Putamen (tissue), 1 donor: ENCODE measurements at places on chromosomes 1 and 21.

DNA sequence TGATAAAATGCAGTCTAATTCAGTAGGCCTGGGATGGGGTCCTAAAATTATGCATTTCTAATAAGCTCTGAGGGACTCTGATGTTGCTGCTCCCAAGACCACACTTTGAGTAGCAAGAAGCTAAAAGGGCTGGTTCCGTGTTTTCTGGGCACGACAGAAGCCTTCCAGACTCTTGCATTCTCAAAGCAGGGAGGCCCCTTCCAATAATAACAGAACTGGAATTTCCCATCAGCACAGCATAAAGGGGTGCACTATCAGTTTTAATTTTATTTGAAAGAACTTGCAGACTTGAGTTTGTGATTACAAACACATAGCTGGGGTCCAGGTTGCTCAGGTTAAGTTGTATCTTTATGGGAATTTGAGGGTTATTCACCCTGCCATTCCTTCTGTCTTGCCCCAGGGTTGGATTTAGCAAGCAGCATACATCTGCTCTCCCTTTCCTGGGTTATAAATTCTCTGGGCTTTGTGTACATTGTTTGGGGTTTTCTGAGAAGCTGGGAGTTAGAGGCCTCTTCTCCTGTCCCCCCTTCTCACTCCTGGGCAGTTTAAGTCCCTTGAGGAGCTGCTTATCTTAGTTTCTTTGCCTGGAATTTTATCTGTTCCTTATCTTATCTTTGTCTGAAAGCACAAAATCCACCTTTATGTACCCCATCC, 94.2 kb upstream of the SLC2A1 start:
- no peak for DNase-seq

- DNase-seq, result no peak
Observed at GRCh38 chr1:229043115-229043514, 227.8 kb upstream of the RAB4A start.

DNA sequence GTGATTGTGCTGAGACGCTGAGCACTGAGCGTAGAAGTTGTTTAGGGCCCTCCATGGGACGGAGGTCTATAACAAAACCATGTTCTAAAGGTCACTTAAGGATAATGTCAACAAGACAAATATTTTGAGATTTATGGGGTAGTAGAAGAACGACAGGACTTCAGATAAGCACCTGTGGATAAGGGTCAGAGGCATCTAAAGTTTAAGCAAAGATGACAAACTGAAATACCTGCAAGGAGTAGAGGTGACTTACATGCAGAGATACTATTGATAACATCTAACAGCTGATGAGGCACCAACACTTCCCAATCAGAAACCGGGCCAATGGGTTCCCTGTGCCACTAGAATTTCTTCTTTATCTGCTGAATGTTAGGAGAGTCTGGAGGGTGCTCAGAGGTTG, 83.5 kb downstream of the CENPF start:
- no peak for DNase-seq

DNA sequence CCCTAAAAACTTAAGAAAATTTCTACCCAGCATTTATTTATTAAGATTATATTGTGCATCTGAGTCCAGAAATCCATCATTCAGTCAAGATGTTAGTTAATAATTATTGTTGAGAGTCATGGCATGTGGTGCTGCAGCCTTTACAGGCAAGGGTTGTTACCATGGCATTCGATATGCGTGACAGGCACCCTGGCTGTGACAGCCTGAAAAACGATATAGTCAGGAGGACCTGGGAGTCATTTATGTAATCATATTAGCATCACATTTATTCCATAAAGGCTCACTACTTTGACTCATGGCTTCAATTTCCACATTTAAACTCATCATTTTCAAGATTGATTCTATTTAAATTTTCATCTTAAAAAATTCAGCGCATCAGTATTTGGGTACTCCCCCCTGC, 68.0 kb downstream of the CACHD1 start:
- no peak for DNase-seq

DNA sequence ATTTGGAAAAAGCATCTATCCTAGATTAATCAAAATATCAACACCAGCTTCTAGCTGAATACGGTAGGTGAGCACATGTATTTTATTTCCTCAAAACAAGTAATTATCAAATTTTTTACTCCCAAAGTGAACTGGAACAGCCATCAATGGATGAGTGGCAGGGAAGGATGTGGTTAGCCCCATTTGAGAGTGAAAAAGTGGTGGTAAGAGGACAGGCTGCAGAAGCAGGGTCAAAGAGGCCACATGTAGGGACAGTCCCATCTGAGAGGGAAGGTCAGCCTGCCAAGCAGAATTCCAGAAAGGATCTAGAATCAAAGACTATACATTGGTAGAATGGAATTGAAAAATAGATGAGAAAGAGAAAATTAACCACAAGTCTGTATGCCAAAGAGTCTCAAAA, 163.8 kb downstream of the SMYD3 start:
- no peak for DNase-seq

- no peak for DNase-seq
Observed at GRCh38 chr1:14828665-14829064, 230.2 kb downstream of the KAZN start.

DNA sequence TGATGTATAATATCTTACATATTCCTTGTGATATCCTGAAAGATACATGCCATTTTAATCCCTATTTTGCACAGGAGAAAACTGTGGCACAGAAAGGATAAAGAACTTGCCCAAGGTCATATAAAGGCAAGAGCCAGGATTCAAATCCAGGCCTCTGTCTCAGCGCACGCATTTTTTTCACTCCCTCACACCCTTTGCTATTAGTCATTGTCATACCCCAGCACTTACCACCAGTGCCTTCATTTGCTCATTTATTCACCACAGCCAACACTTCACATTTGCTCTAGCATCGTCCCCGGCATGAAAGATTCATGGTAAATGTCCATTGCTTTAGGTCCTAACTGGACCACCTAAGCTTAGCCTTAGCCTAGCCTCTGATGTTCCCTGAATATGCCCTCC, 14.2 kb downstream of the ALX3 start:
- no peak for DNase-seq

- no peak for DNase-seq
Observed at GRCh38 chr1:168127503-168127902, 9.2 kb downstream of the GPR161 start.

DNA sequence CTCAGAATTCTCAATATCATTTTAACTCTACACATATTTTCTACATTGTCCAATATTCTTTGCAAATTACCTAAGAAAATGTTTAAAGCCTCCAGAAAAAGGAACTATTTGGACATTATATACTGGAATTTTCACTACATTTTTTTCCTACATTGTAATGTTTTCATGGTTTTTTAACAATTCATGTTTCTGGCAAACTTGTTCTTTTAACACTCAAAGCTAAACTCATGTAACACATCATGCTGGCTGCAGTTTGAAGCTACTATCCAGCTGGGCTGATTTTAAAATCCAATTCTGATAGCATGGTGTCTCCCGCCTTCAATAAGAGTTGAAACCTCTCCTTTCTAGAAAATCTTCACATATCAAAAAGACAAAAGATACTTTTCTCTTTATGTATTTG, 52.0 kb downstream of the TGFBR3 start:
- no peak for DNase-seq

- DNase-seq, result no peak
Observed at GRCh38 chr1:208158640-208159554, 85.3 kb downstream of the PLXNA2 start.

DNA sequence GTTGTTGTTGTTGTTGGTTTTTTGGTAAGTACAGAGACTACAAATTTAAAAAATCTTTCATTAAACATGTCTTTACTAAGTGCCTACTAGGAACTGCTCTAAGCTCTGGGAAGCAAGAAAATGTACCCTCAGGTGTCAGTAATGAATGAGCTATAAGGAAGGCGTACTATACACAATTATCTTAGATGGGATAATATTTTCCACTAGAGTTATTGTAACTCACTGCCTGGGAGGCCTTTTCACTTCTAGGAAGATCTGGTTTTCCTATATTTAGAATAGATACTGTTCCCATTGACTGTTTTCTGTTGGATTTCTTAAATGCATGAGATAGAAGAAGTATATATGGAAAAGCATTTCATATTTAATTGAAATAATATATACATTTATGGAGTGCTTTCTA, 19.6 kb downstream of the CLIC4 start:
- DNase-seq, result no peak

- DNase-seq, result no peak
Observed at GRCh38 chr1:26848941-26849774, 13.8 kb upstream of the SFN start.

GRCh38 chr1:181769846-181770245, 286.5 kb downstream of the CACNA1E start:
- DNase-seq, result peak; percentile 74

DNA sequence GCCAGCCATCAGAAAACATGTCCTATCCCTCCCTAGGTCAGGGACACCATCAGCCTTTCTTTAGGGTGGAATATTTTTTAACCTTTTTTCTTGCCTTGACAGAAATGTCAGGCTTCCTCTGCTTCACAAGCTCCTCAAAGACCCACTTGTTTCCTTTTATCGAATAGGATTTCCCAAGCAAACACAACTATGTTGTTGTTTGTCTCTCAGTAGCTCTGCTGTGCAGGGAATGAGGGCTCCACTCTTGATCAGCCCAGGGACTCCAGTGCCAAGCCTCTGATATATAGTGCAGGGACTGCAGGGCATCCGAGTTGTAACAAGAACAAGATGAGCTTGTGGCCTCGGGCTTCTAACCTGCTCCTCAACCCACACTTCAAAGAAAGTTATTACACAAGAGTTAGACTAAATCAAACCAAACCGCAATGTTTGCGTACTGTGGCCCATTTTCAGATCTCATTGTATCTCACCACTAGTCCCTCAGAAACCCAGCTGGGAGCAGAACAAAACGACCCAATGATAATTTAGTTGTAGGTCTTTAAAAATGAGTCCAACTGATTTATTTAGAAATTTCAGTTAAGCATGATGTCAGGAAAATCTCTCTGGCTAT, 108.1 kb downstream of the ATG4C start:
- DNase-seq, result no peak

DNA sequence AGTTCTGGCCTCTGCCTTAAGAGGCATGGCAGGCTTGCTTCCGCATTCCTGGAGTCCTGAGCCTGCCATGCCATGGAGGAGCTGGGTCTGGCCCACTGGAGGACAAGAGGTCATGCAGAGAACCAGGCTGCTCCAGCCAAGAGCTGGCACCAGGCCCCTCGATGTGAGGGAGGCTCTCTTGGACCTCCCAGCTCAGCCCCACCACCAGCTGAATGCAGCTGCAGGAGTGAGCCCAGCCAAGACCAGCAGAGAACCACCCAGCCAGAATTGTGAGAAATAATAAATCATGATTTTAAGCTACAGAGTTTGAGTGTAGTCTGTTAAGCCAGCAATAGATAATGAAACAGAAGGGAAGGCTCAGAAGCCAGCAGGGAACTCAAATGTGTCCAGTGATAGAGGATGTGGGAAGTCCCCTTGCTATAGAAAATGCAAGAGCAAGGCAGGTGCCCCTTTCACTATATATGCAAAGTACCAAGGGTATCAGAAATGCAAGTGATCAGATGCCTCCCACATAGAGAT, 118.4 kb downstream of the HIVEP3 start:
- DNase-seq, result no peak
